ENCODE measurements at places on chromosomes 3 and 15. TPM values are rescaled to one million over a fixed set of nuclear protein-coding genes. Genes with fewer than 3 reads are reported as not detected.

The GXYLT2 gene
- not detected for total RNA-seq

The SNTN gene
- total RNA-seq: not detected

The PLA2G4E gene
- not detected for total RNA-seq

The CKMT1A gene
- 6.1 TPM for total RNA-seq

The VWA5B2 gene
- not detected for total RNA-seq

The NPAP1 gene
- not detected for total RNA-seq

The GCSAM gene
- total RNA-seq: 247 TPM

DNA sequence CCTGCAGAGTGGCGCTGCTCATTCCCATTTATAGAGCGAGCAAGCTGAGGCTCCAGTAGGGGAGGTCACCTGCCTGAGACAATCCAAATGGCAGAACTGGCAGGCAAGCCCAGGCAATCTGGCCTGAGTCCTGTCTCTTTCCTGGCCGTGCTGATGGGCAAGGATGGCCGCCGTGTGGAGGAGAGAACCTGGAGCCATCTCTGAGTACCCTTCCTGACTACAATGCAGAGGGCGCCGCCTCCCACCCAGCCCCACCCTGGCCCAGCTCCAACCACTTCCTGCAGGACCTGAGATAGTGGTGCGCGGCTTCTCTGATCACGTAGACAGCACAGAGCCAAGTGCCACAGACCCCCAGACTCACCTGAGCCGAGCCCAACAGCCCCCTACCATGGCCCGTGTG, 7.0 kb downstream of the TLR9 start:
- DNase-seq: no peak

GRCh38 chr3:180679178-180680096, at the start of gene CCDC39:
TSS of gene CCDC39 (minus strand) at chr3:180679489. CDS start at chr3:180679380, 109 bp downstream.
- DNase-seq: peak; percentile 77

DNA sequence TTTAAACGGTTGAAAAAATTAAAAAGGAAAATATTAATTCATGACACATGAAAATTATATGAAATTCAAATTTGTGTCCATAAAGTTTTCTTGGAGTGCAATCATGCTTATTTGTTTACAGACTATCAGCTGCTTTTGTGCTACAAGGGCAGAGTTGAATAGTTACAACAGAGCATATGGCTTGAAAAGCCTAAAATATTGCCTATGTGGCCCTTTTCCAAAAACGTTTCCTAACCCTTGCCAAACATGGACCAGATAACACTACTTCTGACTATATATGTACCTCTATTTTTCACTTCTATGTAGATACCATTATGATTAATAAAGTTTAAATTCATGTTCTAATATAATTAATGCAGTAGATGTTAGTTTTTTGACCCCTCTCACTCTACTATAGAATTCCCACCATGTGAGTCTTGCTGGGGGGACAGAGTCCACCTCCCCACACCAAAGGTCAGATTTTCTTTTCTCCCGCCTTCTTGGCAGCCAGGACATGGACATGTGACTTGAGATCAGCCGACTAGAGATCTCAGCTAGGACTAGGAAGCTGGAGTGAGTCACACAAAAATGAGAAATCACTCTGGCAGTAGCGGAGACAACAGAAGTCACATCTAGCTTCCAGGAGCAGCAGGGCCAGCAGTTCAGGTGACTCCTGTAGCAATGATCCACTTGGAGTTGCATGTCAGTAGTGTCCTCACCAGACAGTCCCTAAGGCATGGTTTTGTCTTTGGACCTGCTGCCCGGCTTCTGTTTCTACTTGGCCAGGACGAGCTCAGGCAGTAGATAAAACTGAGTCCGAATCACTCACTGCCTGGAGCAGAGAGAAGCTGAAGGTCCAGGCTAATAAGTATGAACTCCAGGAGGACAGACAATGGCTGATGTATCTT, 22.4 kb downstream of the CIAO2A start:
- DNase-seq: no peak

GRCh38 chr3:55091381-55092225, 163.7 kb upstream of the LRTM1 start:
- no peak for DNase-seq

DNA sequence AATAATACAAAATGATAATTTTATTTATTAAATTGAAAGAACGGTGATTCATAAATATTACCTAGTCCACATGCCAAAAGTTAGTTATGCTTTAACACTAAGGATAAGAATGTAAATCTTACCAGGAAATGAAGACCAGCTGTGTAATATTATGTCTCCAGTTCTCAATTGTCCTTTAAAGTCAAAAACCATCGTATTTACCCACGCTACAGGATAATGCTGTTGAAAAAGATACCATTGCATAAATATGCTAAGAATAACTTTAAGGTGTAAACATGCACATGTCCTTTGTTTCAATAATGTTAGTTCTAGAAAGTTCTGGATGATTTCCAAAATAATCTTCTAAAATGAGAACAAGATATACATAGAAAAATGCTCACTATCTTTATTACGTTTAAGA, 103.5 kb downstream of the FAIM start:
- DNase-seq: no peak

DNA sequence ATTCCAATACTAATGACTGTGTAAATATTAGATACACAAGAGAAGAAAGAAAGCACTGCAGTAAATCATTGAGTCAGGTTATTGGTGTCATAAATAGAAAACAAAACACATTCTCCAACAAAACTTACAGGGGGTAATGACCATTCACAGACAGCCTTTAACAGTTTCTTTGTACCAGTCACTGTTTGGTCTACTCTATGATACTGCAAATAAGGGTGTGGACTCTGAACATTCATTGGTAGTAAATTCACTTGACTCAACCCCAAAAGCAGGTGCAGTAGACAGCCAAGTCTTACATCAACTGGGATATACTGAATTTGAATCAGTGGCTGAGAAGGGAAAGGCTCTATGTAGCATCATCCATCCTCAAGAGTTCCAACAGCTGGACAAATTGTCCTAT, 463.5 kb downstream of the FOXP1 start:
- DNase-seq: no peak

GRCh38 chr3:161957467-161957866, 460.9 kb downstream of the OTOL1 start:
- no peak for DNase-seq

- DNase-seq: no peak
These were observed 572.0 kb upstream of the TGFBR2 start for GRCh38 chr3:30034246-30034991.

DNA sequence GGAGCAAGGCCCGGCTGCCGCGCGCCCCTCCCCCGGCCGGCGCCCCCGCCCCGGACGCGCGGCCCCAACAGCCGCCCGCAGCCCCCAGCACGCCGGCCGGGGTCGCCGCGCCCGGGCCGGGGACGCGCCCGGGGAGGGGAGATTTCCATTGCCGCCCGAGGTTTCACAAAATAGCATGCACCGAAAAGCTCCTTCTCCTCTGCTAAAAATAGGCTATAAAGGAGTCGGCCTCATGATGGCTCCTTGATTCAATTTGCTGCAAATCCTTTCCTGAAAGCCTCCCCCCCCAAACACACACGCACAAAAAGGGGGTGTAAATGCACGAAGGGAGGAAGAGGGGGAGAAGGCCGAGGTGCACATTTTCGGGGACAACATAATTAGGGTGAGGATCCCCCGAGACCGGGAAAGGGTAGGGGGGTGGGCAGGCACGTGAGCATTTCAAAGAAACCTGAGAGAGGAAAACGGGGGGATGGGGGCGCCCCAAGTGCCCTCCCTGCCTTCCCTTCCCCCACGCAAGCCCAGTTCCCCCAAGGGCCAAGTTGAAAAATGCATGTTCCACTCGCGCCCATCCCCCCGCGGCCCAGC, 734 bp downstream of the TBL1XR1 start:
- DNase-seq: peak; percentile 55

DNA sequence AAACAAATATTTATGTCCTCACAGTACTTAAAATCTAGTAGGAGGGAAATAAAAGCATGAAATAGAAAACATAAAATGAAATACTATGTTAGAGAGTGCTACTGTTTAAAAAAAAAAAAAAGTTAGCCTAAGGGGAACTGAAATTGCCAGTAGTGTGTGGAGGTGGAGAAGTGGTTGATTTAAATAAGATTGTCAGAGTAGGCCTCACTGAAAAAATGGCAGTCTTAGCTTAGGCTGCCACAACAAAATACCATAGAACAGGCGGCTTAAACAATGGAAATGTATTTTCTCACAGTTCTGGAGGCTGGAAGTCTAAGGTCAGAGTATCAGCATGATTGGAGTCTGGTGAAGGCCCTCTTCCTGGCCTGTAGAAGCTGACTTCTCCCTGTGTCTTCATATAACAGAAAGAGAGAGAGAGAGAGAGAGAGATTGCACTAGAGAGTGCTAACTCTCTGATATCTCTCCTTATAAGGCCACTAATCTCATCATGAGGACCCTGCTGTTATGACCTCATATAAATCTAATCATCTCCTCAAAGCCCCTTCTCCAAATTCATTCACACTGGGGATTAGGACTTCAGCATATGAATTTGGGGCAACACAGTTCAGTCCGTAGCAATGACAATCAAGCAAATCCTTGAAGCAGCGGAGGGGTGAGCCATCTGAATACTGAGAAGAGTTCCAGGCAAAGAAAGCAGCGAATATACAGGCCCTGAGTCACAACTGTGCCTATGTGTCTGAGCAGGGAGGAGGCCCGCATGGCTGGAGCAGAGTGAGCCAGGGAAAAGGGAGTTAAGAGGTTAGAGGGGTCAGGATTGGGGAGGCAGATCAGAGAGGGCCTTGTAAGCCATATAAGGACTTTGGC, 23.6 kb upstream of the LRRC34 start:
- peak; percentile 70 for DNase-seq

- no peak for DNase-seq
These were observed 316.9 kb upstream of the ICE2 start for GRCh38 chr15:60795889-60796288.

DNA sequence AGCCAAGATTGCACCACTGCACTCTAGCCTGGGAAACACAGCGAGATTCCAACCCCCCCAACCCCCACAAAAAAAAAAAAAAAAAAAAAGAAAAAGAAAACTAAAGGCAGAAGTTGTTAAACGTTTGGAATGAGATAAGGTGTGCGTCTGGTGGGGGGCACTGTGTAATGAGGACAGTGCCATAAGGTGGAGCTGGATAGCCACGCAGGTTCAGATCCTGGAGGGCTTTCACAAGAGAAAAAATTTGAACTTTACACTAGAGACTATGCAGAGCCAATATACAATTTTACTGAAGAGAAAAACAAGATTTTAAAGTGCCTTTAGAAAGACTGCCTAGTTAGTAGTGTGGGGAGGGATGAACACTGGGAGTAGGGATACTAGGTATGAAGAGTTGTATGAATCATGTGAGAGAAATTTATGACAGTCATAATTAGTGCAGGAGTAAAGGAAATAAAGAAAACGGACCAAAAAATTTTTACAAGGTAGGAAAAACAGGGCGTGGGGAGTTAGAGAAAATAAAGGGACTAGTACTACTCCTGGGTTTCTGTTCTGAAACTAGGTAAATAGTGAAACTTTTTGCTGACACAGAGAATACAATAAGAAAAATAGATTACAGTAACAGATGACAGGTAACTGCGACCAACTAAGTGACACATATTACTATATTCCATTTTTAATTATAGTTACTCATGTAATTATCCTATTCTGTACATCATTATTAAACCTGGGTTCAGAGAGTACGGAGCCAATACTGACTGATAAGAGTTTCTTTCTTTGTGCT, 108.1 kb downstream of the PEAK1 start:
- DNase-seq: no peak

DNA sequence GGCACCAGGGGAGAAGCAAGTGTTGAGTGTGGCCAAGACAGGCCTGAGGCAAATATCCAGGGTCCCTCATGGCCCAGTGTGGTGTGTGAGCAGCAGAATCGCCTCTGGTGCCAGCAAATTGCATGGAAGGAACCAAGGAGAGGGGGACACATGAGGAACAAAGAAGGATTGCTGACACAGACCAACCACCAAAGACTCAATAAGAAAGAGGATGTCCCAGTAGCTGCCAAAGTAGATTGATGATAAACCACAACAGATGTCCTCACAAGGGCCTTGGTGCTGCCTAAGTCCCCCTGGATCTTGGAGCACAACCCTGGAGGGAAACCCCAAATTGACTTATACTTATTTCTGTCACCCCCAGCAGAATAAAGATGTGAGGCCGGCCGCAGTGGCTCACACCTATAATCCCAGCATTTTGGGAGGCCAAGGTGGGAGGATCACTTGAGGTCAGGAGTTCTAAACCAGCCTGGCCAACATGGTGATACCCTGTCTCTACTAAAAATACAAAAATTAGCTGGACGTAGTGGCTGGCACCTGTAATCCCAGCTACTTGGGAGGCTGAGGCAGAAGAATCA, 10.6 kb downstream of the SRGAP3 start:
- DNase-seq: no peak

DNA sequence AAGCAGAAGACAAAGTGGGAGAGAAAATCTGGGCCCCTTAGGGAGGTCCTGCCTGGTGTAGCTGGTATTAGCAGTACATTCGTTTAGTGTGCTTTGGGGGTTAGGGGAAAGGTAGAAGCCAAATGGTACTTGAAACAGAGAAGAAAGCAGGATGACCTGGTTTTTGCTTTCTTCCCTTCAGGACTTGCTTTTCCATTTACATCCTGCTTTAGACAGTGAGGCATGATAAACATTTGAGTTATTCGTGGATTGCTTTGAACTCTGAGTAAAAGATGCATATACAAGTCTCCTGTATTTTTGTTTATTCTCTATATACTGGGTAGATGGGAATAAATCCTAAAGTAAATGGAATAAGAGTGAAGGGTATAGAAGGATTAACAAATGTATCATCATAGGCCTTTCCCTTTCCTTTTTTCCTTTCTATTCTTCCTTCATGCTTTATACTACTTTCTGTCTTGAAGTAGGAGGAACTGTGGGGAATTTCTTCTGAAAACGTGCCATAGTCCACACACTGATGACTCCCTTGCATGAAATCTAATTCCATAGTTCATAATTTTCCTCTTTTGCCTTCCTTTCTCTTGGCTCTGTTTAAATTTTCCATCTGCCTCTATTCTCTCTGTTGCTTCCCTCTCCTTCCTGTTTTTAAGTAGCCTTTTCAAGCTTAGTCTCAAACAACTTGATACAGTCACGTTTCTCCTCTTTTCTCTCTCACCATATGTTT, 139.5 kb upstream of the RBMS3 start:
- DNase-seq: no peak

DNA sequence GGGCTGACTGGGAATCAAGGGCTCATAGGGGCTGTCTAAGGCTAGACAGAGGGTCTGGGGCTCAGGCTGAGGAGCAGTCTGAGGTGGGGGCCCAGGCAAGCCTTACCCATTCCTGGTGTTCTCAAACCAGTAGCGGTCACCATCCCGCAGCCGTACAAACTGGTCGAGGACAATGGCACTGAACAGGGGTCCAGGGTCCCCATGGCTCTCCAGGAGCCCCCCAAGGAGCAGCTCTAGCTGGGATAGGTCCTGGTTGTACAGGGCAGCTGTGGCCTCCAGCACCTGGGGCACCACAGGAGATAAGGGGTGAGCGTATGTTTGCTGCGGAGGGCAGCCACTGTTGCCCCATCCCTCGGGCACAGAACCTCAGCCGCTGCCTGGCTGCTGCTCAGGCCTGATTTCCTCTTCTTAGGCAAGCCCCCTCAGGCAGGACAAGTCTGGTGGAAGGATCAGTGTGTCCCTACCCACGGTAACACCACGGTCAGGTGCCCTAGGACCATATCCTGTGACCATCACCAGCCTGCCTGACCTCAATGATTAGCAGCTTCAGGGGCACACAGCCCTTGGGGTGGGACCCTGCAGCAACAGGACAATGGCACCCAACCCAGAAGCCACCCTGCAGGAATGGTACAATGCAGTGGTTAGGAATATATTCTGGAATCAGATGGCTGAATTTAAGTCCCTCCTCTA, 5.9 kb downstream of the DUOX2 start:
- no peak for DNase-seq

- no peak for DNase-seq
These were observed 15.4 kb downstream of the CDV3 start for GRCh38 chr3:133588784-133589465.

- DNase-seq: peak; percentile 27
These were observed 426 bp downstream of the PRKCD start for GRCh38 chr3:53161450-53161819.

Measured in OCI-LY7 (cell line).